Activated T-helper 1 cell treated with anti-CD3 and anti-CD28 coated beads, Interleukin-12 subunit alpha, Interleukin-12 subunit beta, Interleukin-2, Interleukin-4 antibody, amounts not matched to agents 30 ng/mL and 10 ng/mL and 1 ng/mL, durations not matched to agents 14 hours and 24 hours and 36 hours (primary cell): ENCODE measurements at places on chromosomes 11 and 22.

DNA sequence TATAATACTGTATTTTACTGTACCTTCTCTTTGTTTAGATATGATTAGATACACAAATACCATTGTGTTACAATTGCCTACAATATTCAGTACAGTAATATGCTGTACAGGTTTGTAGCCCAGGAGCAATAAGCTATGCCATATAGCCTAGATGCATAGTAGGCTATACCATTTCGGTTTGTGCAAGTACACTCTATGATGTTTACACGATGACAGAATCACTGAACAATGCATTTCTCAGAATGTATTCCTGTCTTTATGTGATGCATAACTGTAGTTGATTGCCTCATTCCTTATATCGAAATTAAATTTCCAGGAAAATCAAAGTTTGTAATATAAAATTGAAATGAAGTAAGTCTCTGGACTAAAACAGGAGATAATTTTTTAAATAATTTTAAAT, 49.3 kb upstream of the OR5P2 start:
- no peak for DNase-seq

- DNase-seq: no peak
Observed at GRCh38 chr11:69613594-69613993, 27.4 kb upstream of the CCND1 start.

DNA sequence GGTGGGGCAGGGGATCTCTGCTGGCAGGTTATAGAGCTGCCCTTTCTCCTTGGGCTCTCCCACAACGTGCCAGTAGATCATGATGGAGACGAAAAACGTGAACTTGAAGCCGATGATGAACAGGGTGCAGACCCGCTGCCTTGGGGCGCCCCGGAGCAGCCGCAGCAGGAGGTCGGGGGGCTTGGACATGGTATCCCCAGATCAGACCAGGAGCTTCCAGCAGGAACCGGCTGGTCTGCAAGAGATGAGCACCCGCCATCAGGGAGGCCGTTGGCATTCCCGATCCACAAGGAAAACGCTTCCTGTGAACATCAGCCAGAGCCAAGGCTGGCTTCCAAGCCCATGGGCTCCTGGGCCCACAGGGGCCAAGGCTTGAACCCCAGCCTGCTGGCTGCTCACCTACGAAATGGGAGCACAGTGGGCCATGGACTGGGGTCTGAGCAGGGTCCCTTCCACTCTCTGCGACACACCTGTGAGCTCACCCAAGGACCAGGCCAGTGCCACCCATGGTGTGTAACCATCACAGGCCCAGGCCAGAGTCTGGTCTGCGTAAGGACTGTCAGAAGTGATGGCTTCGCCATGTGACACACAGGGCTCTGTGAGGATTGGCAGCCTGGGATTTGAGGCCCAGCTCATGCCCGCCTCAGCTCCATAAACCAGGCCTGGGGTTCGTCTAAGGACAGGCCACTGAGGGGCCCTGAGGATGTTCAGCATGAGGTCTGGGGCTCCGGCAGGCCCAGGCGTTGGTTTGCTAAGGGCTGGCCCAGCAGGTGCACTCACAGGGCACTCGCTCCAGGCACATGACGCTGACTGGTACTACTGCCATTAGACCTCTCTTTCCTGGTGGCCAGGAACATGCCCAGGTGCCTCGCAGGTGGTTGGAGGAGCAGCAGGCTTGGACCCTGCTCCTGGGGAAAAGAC, 26.6 kb downstream of the A4GALT start:
- DNase-seq: no peak

DNA sequence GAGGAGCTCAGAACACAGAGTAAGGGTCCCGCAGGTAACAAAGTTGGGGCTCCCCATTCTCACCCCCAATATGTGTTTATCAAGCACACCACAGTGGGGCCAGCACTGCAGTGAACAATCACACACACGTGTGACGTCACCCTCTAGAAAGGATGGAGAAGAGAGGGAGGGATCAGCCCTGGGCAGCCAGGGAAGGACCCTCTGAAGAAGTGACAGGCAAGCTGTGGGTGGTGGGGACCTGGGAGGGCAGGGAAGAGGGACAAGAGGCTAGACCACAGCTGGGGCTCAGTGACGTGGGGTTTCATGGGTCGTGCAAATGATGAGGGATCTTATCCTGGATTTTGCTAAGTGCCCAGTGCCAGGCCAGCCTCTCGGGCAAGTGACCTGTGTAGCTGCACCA, 28.7 kb upstream of the MYEOV start:
- no peak for DNase-seq

GRCh38 chr11:3929649-3930048, 74.2 kb downstream of the STIM1 start:
- no peak for DNase-seq

- no peak for DNase-seq
Observed at GRCh38 chr11:69650081-69650831, 9.3 kb downstream of the CCND1 start.

DNA sequence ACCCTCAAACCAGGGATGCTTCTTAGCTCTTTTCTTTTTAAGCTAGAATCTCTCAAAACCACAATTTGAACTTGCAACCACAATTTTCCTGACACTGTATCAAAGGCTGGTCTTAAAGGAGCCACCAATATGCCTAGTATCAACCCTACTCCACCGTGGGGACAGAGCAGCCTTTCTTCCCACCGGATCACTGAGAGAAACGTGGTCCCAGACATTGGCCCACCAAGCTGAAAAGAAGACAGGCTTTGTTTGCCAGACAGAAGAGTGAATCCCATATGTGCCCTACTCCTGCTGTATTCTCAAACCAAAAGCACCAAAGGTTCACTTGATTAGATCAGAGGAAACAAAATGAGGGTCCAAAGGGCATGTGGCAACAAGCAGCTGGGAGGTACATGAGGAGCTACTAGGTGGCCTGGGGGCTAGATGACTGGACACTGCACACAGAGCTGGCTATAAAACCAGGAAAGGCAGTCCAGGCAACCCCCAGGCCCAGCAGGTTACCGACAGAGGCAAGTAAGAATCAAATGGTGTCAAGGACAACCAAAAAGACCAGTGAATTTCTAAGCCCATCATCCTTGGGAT, 3.6 kb upstream of the VWCE start:
- no peak for DNase-seq

DNA sequence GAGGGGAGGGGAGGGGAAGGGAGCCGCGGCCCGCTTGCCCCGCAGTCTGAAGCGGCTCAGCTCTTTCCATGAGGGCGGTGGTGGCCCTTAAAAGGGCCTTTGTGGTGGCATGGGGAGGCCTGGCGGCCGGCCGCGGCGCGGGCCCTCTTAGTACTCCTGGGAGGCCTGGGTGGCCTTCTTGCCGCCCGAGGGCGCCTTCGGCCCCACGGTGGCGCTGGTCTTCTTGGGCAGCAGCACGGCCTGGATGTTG, 6.9 kb downstream of the DPAGT1 start:
- peak; percentile 60 for DNase-seq

DNA sequence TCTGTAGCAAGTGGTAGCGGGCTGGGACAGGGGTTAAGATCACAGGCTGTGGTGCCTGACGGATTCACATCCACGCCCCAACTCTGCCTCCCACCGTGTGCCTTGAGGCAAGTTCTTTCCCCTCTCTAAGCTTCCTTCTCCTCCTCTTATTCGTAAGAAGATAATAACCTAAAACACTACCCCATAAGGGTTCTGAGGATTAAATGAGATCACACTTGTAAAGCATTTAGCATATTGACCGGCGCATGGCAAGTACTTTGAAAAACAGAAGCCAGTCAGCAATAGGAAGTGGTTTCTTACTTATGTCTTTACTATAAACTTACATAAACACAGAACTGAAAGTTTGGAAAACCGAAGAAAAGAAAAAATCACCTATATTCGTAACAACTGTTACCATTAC, 15.5 kb upstream of the LMO2 start:
- DNase-seq: no peak

DNA sequence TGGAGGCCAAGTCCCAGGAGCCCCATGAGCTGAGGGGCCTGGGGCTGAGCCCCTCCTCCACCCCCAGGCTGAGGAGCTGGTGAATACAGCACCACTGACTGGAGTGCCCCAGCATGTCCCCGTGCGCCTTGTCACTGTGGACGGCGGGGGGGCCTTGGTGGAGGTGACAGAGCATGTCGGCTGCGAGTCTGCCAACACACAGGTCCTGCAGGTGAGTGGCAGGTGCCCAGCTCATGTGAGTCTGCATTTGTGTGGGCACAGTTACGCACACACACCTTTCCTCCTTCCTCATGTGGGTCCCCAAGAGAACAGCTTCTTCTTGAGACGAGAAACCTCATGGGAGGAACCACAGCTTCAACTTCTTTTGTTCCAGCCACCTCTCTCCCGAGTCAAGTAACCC, 7.7 kb downstream of the TMEM132A start:
- DNase-seq: no peak

DNA sequence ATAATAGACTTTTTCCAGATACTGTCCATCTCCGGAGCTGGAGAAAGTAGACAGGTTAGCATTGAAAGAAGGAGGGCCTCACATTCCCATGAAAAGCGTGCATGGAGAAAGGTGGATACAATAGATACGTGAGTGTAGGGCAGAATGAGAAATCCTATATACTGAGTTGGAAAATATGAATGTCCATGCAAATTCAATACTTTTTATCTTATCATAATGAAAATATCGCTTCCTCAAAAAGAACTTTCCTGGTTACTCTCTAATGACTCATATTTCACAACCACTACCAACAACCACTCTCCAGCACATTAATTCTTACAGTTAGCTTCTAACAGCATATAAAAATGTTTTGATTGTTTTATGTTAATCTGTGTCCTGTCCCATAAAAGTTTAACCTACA, 22.0 kb upstream of the MS4A6A start:
- DNase-seq: no peak

- DNase-seq: no peak
Observed at GRCh38 chr11:86574493-86575207, 97.8 kb downstream of the ME3 start.

GRCh38 chr11:28675183-28675582, 567.0 kb downstream of the METTL15 start:
- no peak for DNase-seq

GRCh38 chr11:111351374-111352055, 27.6 kb downstream of the POU2AF1 start:
- no peak for DNase-seq

- DNase-seq: no peak
Observed at GRCh38 chr11:1060852-1061616, 13.6 kb upstream of the MUC2 start.

DNA sequence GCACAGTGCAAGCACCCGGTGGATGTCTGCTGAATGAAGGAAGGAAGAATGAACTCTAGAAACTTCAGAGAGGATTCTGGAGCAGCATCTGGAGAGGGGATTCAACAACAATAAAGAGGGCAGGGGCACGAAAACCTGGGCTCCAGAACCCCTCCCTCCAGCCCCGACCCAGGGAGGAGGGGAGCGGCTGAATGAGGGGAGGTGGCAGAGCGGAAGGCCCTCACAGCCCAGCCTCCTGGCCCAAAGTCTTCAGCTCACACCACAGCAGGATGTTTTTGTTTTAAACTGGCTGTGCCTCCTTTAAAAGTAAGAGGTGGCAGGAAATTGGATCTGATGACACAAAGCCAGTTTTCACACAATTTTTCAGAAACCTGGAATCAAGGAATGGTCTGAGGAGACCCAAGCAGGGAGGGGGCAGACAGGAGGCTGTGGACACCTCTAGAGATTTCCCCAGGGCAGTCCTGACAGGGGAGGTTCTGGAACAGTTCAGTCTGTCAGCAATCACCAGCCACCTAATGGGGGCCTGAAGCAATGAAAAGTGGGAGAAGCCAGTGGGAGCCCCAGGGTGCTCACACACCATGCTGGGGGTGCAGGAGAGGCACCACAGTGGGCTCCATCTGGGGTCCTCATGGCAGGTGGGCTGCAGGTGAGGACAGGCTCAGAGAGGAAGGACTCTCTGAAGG, 44.4 kb upstream of the TCF20 start:
- DNase-seq: no peak

- DNase-seq: peak; percentile 33
Observed at GRCh38 chr11:118691926-118692830, 12.7 kb upstream of the TREH start.

DNA sequence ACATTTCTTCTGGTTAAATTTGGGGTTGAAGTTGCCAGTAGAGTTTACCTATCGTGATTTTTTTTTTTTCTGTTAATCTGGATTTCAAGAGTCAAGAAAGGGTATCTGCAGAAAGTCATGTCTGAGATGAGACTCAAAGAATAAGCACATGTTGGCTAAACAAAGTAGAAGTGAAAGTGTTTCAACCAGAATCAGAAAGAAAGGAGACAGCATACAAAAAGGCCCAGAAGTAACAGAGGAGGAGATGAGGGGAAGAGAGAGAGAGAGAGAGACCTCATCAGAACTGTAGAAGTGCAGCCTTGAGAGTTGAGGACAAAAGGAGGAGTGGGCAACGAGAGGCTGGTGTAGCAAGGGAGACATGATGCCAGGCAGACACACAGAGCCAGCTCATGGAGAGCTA, 54.9 kb downstream of the SVIP start:
- no peak for DNase-seq

DNA sequence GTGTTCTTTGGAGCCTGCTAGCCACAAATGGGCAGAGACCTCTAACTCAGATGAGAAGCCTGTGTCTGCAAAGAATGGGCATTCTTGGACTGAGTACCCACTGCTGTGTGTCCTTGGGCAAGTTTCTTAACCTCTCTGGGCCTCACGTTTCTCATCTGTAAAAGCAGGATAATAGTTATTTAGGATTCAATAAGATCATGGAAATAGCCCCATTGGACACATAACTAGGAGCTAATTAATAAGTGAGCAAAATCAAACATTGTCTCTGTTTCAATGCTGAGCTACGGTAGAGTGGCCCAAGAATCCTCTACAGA, 61.2 kb upstream of the WNT7B start:
- DNase-seq: no peak

GRCh38 chr22:33853200-33854097, 66.8 kb downstream of the LARGE1 start:
- no peak for DNase-seq

- DNase-seq: no peak
Observed at GRCh38 chr11:44629732-44630345, 64.4 kb downstream of the CD82 start.

GRCh38 chr11:57213342-57214097, 23.5 kb downstream of the APLNR start:
- DNase-seq: no peak

GRCh38 chr11:5225480-5225871, 1.4 kb downstream of the HBB start:
- DNase-seq: no peak

- DNase-seq: no peak
Observed at GRCh38 chr22:26763633-26764361, 106.4 kb downstream of the MIAT start.

DNA sequence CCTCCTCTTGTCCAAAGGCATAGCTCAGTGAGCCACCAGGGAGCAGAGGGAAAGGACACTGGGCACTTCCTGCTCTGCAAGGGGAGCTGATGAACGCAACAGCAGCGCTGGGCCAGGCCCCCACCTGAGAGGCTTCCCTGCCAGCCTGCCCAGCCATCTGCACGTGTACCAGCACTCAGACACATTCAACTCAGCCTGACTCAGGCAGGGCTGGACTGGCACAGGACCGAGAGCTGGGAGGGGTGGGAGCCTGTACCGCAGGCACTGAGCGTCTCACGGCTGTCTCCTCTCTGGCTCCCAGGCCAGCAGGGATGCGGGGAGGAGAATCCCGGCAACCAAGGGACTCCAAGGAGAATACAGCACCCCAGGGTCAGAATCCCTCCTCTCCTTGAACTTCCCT, 411.8 kb downstream of the CTTN start:
- DNase-seq: no peak
